ENCODE measurements at places on chromosomes 3 and 15.

DNA sequence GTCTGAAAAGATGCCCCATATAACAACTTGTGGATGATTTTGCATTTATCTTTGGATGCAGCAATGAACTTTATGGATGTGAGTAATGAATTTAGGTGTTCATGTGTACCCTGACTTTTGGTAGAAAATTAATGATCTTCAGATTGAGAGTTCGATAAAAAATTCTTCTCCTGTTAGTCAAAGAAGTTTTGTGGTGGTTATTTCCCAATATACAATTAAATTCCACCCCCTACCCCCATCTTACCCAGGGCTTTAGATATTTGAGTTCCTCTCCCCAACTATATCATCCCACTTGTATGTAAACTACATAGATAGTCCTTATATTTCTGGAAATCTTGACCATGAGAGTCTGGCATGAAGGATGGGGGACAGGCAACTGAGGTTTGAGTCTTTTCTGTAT, 126.1 kb upstream of the ALDH1A3 start:
- no peak for DNase-seq

DNA sequence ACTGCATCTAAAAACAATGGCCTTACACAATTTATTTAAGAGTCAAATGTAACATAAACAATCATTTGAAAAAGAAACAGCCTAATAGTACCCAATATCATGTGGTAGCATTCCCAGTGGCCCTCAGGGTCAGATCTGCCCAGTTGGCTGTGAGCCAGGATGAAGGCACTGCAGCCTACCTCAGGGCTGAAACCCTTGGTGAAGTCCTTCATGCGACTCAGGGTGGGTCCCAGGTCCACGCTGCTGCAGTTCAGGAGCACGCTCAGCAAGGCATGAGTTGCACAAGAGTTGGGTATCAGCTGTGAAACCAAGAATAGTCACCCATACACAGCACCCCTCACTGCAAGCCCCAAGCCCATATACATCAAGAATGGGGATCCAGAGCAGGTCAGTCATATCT, 37.1 kb downstream of the SEMA3G start:
- DNase-seq, result no peak

DNA sequence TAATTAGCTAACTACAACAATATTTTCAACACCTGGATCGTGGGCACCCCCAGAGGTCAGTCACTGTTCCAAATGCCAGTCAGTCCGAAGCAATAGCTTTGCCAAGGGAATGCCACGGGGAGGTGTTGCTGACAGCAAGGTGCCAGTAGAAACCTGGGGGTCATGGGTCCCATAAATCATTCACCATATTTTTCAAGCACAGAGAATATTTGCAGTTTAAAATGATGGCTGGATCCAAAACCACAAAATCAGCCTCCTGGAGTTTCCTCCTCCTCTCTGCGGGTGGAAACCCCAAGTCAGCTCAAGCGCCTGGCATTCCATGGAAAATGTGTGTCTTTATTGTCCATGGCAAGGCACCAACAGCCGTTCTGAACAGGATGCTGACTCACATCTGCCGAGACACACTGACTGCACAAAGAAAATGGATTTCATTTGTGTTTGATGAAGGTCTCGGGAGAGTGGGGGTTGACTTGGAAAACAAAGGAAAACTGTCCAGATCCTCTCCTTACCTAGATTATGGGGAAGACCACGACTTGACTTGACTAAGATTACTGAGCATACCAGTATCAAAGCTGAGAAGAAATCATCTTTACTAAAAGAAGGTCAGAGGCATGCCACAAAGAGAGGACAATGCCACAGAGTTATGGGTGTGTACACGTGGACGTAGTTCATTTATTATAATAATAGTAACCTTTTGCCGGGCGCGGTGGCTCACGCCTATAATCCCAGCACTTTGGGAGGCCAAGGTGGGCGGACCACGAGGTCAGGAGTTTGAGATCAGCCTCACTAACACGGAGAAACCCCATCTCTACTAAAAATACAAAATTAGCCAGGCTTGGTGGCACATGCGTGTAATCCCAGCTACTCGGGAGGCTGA, 26.4 kb downstream of the ANXA2 start:
- peak; percentile 97 for DNase-seq

- no peak for DNase-seq
These were observed 52.7 kb upstream of the OXTR start for GRCh38 chr3:8822141-8822540.

DNA sequence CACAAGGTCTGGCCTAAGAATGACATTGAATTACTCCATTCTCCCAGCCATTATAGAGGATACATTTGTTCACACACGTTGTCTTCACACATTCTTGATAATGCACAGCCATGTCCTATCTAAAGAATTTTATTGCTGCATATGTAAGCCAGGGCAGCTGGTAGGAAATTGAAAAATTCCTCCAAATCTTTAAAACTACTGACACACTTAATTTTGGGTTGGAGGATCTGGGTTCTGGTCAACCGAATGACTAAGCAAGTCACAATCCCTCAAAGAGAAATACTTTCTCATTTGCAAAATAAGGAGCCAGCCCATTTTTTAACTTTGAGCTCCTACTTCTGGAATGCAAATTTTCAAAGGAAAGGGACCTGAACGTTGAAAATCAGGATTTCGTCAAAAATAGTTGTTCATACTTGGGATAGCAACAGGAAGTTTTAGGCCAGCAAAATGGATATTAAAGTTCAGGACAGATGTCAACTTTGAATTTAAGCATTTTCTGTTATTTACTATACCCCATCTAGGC, 638.3 kb downstream of the NTRK3 start:
- no peak for DNase-seq

- DNase-seq, result no peak
These were observed 554.5 kb downstream of the AGBL1 start for GRCh38 chr15:86634146-86634545.

- no peak for DNase-seq
These were observed 267.4 kb upstream of the ATP11B start for GRCh38 chr3:182525766-182526374.

DNA sequence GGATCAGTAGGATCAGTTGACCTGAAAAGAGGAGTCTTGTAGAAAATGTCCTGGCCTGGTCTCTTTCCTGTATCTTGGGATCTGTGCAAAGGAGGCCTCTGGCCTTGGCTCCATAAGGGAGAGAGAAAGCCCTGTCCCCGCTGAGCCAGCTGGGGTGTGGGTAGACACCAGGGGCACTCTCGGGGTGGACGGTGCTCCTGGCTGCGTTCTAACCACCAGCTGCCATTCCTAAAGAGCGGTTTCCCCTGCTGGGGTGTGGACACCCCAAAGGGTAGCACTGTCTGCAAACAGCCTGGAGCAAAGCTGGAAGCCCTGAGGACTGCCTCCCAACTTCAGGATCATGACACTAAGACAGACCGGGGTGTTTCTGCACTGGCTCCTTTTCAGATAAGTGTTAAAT, 23.5 kb downstream of the SYNM start:
- no peak for DNase-seq

- DNase-seq, result no peak
These were observed 192.1 kb upstream of the TTC14 start for GRCh38 chr3:180409883-180410282.

GRCh38 chr3:10263646-10264363, 15.5 kb downstream of the TATDN2 start:
- no peak for DNase-seq

DNA sequence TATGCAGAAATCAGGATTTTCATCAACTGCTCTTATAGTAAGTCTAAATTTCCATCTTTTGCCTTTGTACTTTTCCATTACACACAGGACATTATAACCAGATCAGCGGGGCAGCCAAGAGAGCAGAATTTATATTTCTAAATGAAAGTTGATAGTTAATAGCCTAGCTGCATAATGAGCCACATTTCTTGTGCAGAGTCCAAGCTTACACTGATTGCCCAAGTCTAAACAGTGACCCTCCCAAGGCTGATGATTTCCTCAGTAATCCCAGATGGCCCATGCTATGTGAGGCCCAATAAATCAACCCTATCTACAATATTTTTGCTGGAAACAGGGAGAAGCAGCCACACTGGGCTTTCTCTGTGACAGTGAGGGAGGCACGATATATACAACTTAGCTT, 475.8 kb upstream of the KCNMB2 start:
- peak; percentile 66 for DNase-seq

DNA sequence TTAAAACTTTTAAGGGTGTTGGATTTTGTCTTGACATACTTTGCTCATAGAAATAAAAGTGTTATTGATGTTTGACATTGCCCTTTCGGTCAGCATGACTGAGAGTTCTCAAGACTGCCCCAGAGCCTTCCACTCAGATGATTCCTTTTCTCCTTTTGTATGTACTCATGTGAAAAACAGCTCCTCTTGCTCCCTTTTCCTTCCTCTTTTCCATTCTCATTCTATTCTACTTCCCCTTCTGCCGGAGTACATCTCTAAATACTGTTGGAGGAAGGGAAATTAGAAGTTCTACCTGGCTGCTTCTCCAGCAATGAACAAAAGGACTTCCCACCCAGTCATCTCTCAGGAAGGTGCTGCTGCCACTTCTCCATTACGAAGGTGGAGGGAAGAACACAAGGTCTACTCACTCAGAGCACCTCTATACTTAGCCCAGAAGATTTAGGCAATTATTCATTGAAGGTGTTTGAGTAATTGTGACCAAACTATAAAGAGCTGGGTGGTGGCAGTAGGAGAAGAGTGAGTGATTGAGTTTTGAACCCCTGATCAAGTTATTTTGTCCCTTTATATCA, 163.8 kb upstream of the MBNL1 start:
- DNase-seq, result no peak

DNA sequence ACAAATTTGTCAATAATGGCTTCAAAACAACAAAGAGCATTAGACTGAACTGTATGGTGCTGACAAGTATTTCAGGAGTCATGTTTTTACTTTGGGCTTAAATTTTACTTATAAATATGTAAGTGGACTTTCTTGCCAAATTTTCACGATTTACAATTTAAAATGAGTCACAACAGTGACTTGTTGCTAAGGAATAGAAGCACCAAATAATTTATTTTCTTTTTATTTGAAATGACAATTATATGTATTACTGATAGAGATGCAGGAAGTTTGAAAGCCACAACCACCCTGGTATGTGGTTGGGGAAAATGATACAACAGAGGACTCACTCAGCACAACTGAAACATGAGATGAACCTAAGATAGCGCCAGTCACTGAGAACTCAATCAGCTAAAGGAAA, 90.3 kb downstream of the FMN1 start:
- peak; percentile 74 for DNase-seq

- no peak for DNase-seq
These were observed 168.8 kb upstream of the FEZF2 start for GRCh38 chr3:62542185-62542584.

- no peak for DNase-seq
These were observed 9.1 kb downstream of the SHOX2 start for GRCh38 chr3:158097081-158097592.

Data from BJ (cell line).